ENCODE measurements at places on chromosomes 2 and 18.
A peak's percentile ranks its signal among the peaks of the same experiment; 100 is the strongest.

DNA sequence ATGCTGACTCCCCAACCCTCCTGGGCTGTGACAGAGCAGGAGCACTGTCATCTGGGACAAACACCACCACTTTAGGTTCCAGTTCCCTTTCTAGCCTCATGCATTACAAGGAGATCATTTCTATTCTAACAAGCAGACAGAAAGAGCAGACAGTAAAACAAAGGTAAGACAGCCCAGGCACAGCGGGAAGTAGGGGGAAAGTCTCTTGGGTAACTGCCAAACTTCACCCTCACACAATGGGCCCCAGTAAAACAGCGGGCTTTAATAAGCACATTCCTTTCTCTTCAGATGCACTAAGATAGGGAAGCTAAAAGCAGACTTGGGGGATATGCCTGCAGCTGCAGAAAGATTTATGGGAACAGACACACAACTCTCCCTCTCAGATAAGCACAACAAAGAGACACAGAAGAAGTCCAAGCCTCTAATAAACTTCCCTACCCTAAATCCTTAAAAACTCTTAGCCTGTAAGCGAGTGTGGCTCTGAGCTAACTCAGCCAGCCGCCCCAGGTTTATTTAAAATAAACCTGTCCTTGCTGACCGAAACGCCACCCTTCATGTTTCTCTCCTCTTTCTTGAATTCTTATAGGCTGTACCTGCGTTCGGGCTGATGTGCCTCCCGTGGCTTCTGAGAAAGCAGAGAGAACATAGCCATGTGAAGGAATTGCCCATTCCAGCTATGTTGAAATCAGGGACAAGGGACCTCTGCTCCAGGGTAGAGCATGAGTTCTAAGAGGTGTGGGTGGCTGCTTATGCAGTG is 726.8 kb upstream of the DDX18 start:
- DNase-seq: no peak

DNA sequence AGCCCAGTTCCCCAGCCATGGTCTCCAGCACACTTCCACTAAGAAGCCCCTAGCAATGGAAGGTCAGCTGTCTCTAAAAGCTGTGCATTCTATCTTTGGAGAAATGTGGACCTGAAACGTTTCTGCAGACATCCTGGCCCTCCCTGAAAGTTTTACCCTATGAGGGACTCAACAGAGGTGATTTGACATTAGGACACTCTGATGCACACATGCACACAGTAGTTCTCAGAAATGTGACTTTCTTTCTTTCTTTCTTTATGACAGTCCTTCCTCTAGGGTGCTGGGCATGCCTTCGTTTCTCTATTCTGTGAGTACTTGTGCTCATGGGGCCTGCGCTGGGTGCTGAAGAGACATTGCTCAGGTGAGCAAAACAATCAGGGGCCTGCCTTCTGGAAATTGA is 857.3 kb downstream of the RNF144A start:
- DNase-seq: no peak

DNA sequence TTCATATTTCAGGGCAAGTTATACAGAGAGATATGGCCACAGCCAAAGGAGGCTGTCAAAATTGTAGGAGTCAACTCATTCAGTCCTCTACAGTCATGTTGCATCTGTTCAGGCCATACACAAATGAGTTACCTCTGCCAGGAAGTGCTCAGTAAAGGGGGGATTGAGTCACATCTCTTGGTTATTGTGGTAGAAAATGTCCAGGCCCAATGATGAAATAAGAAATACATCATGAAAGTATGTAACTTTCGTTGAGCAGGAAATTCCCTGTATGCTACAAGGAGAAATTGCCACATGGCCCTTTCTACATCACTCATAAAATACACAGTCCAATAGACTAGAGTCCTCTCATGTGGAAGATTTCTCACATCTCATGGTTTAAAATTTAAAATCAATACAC is 103.9 kb upstream of the COL3A1 start:
- DNase-seq: no peak

GRCh38 chr18:73381016-73381698 is 513.4 kb upstream of the NETO1 start:
- DNase-seq: no peak

DNA sequence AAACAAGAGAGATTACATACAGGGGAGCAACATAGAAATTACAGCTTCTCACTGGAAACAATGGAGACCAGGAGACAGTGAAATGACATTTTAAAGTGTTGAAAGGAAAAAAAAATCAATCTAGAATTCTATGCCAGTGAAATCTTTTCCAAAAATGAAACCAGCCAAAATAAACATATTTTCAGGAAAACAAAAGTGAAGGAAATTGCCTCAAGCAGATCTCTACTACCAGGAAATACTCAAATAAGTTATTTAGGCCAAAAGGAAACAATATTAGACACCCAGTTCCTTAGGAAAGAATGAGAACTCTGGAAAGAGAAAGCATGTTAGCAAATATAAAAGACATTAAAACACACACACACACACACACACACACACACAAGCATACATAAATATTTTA is 339.9 kb upstream of the NCKAP5 start:
- DNase-seq: no peak

GRCh38 chr2:201513271-201513670 is 61.7 kb downstream of the STRADB start:
- DNase-seq: no peak

DNA sequence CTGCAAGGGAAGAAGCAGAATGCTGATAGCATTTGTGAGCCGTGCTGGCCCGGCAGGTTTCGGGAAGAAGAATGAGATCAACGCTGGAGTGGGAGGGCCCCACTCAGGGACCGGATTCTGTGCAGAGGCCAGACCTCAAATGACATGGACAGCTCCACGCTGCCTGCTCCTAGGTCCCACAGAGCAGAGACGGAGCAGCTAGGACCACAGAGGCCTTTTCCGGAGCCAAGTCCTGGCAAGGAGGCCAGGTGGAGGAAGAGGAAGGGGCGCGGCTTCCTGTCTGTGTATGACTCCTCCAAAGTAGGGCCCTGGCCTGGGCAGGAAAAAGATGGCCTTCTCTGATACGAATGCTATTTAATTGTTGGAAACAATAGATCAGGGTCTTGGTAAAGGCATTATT is 139.9 kb downstream of the LRRC30 start:
- no peak for DNase-seq

DNA sequence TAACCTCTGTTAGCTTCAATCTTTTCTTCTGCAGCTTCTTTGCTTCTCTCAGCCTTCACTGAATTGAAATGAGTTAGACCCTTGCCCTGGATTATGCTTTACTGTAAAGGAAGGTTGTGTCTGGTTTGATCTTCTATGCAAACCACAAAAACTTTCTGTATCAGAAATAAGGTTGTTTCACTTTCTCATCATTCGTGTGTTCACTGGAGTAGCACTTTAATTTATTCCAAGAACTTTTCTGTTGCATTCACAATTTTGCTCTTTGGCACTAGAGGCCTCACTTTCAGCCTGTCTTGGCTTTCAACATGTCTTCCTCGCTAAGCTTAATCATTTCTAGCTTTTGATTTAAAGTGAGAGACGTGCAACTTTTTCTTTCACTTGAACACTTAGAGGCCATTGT is 365.3 kb downstream of the TDRD15 start:
- no peak for DNase-seq

DNA sequence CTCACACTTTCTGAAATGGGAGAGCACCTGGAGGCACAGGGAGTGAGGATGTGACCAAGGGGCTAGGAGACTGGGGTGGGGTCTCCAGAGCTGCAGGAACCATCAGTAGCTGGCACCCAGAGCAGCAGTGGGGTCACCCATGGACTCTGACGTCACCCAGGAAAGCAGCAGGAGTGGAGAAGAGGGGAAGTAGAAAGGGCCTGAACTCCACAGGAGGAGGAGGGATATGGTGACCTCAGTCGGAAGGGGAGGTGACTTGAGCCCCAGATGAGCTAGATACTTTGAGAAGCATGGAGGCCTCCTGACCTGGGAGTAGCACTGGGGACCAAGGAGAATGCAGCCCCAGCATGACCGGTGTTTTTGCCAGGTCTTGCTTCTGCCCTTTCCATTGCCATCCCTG is 8.8 kb downstream of the NMUR1 start:
- DNase-seq: no peak

DNA sequence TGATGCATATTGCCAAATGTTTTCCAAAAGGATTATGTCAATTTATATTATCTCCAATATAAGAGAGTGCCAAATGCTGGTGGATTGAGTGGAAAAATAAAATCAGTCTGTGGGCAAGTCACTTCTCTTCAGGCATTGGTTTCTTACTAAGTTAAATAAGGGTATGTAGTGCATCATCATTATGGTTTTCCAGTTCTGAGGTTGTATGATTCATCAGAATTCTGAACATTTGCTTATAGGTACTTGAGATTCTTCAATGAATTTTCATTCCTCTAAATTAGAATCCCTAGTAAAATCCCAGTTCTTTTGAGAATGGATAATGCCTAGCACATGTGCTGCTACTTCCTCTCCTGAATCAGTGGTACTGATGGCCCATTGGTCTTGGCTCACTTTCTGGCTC is 188.9 kb upstream of the OSR1 start:
- DNase-seq: no peak

GRCh38 chr18:75209951-75210258 is 692 bp upstream of the TSHZ1 start:
- DNase-seq: no peak

DNA sequence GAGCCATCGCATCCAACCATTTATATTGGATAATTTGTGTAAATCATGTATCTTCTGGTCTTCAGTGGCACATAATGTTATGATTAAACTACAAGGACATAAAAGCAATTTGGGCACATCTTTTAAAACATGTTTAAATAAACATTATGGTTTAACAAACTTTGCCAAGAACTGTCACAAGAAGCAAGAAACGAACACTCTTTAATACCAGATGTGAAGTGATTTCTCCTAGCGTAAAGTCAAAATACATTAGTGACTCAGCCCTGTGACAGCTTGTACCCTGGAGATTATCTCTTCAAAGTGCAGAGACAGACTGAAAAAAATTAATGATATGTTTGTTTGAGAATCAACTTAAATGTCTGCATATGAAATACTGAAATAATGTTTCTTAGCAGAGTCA is 39.9 kb downstream of the DSEL start:
- no peak for DNase-seq

DNA sequence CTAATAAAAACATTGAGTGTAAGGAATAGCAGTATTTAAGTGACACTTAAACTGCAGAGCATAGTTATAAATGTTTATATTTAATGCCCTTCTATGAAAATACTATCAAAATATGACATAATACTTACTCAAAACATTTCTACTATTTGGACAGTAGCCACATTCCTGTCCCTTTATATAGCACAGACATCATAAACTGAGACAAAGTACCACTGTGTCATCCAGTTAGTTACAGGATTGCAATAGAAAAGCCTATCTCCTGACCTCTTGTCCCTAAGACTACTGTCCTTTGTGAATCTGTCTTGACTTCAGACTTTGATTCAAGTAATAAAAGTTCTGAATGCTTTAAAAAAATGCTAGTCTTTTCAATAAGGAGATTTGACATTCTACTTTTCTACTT is 1528.5 kb upstream of the NXPH2 start:
- DNase-seq: no peak

- no peak for DNase-seq
These were observed 702.9 kb downstream of the ERBB4 start for GRCh38 chr2:211835695-211836094.

GRCh38 chr2:126482582-126483464 is 173.1 kb upstream of the GYPC start:
- no peak for DNase-seq

GRCh38 chr2:179837408-179837807 is 24.0 kb downstream of the ZNF385B start:
- DNase-seq: no peak

DNA sequence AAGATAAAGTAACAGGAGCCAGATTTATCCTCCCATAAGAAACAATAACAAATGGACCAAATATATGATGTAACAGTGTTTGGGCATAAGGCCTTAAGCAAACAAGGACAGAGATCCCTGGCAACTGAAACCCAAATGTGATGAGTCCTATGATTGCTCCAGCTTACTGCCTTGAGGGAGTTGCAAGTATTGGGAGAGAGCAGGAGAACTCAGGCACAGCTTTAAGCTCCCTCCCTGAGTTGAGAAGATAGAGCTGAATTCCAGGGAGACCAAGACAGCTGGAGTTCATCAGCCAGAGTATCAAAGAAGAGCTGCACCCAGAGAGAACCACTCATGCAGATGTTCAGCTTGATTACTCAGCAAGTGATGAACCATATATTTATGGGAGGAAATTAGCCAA is 814.5 kb upstream of the RAB6C start:
- DNase-seq: no peak

- no peak for DNase-seq
These were observed 5.8 kb upstream of the PAX8 start for GRCh38 chr2:113284476-113284875.

DNA sequence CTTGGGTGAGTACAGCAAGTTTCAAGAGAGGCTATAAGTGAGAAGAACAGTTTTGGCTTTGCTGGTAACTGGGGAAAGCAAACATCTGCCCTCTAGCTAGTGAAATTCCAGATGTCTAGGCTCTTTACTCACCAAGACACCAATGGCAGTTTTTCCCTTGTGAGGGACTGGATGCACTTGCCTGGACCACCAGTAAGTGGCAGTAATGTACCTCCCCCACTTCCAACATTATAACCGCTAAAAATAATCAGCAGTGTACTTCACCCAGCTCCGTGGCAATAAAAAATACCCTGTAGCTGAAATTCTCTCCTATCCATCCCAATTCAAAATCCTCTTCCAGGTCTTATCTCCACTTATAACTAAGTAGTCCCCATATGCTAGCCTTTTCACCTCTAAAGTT is 383.9 kb downstream of the ARHGAP15 start:
- peak; percentile 10 for DNase-seq

- DNase-seq: no peak
These were observed 122.9 kb upstream of the ST6GAL2 start for GRCh38 chr2:107008843-107009242.

DNA sequence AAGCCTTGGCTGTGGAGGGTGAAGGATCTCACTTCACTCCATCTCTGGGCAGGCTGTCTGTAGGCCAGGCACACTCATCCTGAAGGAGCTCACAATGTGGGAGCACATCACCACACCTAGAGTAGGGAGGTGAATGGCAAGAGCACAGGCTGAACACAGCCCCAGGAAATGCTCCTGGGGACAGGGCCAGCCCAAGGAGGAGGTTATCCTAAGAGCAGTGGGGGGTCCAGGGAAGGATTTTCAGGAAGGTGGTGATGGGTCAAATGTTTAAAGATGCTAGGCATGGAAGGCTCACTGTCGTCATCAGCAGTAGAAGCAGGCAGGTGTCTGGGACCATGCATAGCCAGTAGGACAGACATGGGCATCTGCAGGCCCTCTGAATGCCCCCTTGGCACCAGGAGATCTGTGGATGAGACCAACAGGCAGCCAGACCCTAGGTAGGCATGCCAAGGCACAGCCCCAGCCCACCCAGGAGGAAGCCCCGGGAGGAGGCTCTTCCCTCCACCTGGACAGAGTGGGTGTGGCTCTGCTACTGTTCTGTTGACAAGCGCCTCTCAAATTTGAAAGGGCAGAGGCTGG is 91.7 kb upstream of the RAB6C start:
- DNase-seq: no peak
